ENCODE measurements at places on chromosomes 12 and 14.

GRCh38 chr12:92673756-92674155 is 29.0 kb upstream of the PLEKHG7 start:
- DNase-seq, result no peak

DNA sequence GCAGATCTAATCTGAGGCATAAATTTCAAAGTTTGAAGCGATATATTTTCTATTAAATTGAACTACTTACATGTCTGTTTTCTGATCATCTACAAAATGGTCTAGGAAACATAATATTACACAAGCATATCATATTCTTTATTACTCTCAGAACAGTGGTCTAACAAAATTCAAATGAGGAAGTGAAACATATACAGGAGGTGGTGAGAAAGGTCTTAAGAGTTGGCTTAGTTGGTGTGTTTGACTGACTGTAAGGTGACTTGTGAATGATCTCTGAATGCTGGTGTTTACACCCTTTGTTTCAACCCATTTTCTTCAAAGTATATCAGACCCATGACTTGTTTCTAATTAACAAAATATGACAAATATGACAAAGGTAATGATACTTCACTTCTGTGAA is 1156.8 kb downstream of the SLC16A7 start:
- DNase-seq, result no peak

DNA sequence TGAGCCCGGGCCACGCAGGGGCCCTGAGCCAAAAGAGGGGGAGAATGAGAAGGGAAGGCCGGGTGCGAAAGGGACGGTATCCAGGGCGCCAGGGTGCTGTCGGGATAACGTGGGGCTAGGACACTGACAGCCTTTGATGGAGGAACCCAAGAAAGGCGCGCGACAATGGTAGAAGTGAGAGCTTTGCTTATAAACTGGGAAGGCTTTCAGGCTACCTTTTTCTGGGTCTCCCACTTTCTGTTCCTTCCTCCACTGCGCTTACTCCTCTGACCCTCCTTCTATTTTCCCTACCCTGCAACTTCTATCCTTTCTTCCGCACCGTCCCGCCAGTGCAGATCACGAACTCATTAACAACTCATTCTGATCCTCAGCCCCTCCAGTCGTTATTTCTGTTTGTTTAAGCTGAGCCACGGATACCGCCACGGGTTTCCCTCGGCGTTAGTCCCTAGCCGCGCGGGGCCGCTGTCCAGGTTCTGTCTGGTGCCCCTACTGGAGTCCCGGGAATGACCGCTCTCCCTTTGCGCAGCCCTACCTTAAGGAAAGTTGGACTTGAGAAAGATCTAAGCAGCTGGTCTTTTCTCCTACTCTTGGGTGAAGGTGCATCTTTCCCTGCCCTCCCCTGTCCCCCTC is 3.0 kb downstream of the SSTR1 start:
- no peak for DNase-seq

- peak; percentile 17 for DNase-seq
Observed at GRCh38 chr14:73245480-73246325, 8.4 kb downstream of the PAPLN start.

DNA sequence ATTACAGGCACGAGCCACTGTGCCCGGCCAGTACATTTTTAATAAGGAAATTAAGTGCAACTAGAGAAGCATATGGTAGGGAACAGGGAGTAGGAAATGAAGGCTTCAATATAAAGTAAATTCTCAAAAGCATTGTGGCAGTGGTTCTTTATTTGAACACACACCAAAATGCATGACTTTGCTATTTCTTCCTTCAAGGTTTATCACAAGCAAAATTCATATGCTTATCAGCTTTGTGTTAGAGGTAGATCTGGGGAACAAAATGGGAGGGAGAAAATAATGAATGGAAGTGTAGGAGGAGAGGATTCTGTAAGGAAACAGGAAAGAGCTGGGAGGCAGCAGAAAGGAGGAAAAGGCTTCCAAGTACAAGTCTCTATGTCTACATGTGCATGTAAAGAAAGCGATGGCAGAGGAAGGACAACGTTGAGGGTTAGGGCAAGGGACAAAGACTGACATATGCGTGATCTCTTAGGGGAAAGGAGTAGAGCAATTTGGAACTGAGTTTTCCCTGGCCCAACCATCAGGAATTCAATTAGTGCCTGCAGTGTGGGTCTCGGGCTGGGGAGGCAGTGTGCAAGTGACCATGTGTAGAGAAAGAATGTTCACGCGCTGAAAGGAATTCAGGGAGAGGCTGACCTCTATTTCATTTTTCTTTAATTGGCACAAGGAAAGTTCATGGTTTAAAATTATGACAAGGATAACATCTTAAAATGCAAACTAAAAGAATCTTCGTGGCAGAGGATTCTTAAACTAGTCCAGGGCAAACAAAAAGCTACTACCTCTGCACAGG is 22.9 kb upstream of the RASSF8 start:
- no peak for DNase-seq

GRCh38 chr14:101130861-101131260 is 227.3 kb upstream of the RTL1 start:
- DNase-seq, result no peak

- DNase-seq, result no peak
Observed at GRCh38 chr14:57512220-57512619, 18.6 kb upstream of the CCDC198 start.

GRCh38 chr14:54815016-54815415 is 87.6 kb downstream of the GCH1 start:
- DNase-seq, result no peak

DNA sequence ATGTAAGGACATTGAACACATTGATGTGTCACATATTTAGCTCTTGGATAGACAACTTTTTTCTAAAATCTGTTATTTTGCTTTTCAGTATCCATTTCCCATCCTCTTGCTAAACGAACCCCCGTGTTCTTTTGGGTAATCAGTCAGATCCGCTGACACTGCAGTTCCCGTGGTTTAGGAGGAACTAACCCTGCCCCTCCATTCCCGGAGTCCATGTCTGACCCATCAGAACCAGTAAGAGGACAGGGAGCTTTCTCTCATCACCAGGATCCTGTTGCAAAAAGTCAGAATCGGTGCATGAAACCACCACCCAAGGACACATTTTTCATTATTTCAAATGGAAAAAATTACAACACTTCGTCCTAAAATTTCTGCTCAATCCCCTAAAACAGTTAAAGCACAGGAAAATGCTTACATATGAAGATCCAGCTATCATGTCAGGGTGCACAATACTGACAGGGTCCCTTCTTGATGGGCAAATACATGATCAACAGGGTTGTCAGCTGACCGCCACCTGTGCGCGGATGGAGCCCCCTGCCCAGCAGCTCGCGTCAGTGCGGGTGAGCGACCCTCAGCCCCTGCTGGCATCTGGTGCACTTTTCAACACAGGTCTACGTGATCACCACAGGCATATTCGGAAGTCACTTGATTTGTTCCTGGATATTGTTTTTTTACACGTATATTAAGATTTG is 276.8 kb downstream of the ADGRD1 start:
- DNase-seq, result no peak

GRCh38 chr12:108099778-108100489 is 29.2 kb upstream of the WSCD2 start:
- DNase-seq, result no peak

DNA sequence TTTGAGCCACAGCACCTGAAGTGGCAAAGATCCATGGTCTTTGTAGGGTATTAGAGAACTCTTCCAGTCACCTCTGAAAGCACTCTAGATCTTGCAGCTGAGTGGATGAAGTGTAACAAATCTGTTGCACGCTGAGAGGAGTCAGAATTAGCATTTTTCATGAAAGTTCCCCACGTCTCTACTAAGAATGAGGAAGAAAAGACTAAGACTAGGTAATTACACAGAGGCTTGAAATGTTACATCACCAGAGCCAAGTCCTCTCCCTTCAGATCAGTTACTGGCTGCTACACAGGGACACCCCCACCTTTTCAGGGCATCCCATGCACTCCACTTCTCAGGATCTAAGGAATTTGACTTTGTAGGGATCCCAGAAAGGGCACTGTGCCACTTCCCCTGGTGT is 98.6 kb upstream of the FKBP4 start:
- DNase-seq, result no peak

GRCh38 chr14:64423987-64424386 is 35.8 kb downstream of the MTHFD1 start:
- DNase-seq, result no peak

GRCh38 chr12:121288986-121289385 is 7.5 kb downstream of the CAMKK2 start:
- DNase-seq, result no peak

GRCh38 chr14:101235335-101236103 is 325.8 kb upstream of the DIO3 start:
- DNase-seq, result no peak

- no peak for DNase-seq
Observed at GRCh38 chr14:80669426-80669825, 272.1 kb downstream of the CEP128 start.

DNA sequence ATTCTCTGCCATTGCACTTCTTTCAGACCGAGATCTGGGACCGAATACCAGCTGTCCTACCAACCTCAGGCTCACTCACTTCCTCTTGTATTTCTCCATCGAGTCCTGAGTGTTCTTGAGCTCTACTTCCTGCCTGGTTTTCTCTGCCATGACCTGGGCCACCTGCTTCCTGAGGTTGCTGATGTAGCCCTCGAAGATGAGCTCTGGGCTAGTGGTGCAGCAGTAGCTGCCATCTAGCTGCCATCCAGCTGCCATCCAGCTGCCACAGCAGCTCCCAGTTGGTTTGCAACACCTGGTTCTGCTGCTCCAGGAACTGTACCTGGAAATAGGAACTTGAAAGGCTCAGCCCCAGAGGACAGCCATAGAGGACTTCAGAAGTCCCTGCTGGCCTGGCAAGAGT is 15.0 kb upstream of the KRT73 start:
- DNase-seq, result no peak

DNA sequence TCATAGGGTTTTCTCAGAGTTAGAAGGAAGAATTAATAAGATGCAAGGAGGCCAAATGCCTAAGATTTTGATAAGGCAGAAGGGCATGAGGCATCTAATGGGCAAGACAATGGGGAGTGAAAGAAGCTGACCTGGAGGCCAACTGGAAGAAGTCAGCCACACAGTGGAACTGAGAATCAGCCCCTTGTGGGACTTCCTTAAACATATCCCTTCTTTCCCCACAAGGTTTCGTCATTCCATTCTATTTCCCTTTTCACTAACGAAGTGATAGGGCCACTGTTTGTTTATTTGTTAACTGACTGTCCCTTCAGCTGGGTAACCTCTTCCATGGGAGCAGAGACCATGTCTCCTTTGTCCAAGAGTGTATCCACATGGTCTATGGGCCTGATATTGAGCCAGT is 86.2 kb downstream of the HELB start:
- no peak for DNase-seq

DNA sequence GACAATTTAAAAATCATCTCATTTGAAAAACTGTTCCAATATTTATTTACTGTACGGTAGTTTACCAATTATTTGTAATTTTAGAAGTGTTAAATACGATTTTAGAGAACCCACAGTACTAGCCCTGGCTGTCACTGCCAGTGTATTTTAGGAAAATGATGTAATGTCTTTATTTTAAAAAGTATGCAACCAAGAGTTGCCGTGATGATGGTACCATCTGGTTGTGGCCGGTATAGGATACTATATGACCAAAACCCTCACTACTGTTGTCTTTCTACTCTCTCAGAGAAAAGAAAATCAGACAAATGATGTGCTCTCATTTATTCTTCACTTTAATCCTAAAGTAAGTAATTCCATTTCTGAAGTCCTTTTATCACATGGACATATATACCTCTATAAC is 395.0 kb downstream of the FOXG1 start:
- DNase-seq, result no peak

DNA sequence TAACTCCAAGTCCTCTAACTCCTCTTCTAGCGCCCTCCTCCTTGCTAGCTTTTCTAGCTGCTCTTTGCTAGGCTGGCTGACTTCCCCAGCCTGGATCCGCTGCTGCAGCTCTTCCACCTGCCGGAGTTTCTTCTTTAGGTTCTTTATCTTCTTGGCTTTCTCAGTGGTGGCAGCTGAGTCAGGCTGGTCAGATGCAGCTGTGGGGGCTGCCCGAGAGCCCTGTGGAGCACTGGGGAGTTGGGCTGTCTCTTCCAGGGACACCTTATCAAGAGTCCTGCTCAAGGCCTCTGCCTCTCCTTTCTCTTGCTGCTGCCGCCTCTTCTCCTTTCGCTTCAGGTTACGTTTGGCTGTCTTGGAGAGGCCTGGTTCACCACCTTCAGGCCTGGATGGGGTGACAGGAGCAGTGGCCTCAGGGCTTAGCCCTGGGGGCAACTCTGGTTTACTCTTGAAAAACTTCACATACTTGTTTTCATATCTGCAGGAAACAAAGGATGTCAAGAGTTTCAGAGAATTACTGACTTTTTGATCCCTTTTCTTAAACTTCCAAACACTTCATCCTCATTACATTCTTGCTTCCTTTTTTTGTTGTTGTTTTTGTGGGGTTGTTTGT is 25.7 kb downstream of the PYM1 start:
- DNase-seq, result no peak

DNA sequence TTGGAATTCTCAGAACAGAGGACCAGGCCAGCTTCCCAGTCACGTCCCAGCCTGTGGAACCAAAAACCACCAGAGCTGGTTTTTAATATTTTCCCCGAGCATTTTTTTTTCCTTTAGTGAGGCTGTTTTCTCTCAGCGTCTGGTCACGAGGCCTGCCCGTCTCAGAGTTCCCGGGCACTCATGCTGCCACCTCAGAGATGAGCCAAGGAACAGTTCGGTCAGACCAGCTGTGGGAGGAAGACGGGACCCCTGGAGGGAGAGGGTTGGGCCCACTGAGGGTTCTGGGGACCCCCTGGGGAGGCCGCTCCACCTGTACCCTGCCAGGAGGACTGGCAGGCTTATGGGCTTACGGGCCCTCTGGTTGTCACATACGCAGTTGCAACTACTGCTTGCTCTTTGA is 39.9 kb downstream of the JDP2 start:
- no peak for DNase-seq

DNA sequence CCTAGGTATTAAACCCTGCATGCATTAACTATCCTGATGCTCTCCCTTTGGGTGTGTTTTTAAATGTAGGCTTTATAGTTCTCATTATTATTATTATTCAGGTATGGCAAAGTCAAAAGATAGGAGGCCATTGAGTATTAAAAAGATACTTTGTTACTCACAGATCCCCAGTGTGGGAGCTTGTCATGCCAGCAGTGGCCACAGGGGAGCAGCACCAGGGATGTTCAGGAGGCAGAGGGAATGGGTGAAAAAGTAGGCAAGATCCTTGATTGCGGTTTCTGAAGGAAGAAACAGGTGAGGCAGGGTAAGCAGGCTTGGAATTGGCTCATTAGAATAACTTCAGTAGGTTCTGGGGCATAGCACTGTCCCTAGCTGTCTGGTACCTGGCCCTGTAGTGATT is 382.2 kb downstream of the MED13L start:
- DNase-seq, result no peak

GRCh38 chr14:63852817-63853731 is at the start of gene SYNE2:
TSS of gene SYNE2 (plus strand) at chr14:63853004. CDS start at chr14:63909149, 56,145 bp downstream.
- peak; percentile 76 for DNase-seq

- no peak for DNase-seq
Observed at GRCh38 chr12:19179986-19180385, 50.5 kb downstream of the PLEKHA5 start.

DNA sequence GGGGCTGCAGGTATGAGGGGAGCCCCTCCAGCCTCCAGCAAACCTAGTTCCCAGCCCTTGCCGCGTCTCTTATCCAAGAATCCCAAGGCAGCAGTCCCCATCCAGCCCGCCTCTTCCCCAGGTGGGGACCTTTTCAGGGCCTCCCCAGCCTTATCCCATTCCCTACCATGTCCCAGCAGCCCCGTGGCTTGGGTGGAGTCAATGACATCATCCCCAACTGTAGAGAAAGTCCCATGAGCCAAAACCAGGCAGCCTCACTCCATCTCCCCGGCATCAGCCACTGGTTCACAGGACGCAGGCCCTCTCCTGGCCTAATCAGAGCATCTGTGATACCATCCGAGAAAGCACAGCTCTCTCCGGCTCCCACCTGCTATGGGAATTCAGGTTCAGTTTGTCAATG is 131.0 kb downstream of the NCOR2 start:
- no peak for DNase-seq
